ENCODE measurements at places on chromosomes 6 and 20.

DNA sequence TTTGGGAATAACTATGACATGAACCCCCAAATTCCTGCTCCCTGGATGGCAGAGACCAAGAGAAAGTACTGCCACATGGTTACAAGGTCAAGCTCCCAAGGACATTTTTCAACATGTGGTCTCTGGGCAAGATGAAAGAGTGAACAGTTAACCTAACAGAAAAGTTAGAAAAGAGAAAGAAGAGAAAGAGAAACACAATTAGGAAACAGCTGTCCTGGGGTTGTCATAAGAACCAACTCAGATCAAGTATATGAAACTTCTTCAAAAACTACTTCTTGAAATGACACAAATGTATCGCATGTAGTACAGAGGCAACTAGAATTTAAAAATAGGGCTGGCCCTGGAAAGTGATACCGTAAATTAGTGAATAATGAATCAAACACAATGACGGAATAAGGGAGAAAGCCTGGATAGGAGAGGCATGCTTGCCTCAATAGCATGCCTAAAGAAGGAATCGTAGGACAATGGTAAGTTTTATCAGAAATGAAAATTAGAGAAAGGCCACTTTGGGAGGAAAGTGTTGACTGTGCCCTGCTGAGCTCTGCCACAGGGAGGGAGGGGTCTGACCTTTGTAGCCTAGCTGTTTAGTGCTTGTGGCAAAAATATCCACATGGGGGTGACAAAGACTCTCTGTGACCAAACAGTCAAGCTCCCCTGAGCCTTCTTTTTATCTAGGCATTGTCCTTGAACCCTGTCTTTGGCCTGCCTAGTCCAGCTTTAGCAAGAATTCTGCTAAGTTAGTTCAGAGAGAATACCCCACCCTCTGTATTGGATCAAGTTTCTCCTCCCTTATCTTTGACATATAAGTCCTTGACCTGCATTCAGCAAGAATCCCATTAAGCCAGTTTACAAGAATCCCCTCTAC lies 4.3 kb upstream of the DCBLD1 start:
- no peak for DNase-seq

DNA sequence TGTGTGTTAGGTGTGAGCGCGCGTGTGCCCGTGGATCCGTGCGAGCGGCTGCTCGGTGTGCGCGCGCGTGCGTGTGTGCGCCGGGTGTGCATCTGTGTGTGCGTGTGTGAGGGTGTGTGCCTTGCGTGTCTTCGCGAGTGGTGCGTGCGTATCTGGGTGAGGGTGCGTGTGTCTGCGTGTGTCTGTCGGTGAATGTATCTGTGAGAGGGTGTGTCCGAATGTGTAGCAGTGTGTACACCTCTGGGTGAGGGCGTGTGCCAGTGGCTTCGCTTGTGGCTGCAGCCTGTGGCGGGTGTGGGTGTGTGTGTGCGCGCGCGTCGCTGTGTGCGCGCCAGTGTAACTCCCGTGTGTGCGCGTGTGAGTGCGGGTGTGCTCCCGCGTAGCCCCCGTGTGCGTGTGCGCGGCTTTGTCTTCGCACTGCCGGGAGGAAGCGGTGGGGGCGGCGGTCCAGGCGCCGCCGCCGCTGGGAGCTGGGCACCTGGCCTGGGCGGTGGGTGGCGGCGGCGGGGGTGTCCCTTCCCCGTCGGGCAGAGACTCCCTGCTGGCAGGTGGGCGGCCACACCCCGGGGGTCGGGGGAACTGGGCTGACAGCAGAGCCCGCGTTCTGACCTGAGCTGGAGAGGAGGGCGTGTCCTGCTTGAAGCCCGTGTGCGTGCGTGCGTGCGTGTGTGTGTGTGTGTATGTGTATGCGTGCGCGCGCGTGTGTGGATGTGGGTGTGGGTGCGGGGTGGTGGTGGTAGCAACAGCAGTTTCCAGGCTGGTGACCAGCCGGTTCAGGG lies 61.3 kb upstream of the EPB41L1 start:
- no peak for DNase-seq

DNA sequence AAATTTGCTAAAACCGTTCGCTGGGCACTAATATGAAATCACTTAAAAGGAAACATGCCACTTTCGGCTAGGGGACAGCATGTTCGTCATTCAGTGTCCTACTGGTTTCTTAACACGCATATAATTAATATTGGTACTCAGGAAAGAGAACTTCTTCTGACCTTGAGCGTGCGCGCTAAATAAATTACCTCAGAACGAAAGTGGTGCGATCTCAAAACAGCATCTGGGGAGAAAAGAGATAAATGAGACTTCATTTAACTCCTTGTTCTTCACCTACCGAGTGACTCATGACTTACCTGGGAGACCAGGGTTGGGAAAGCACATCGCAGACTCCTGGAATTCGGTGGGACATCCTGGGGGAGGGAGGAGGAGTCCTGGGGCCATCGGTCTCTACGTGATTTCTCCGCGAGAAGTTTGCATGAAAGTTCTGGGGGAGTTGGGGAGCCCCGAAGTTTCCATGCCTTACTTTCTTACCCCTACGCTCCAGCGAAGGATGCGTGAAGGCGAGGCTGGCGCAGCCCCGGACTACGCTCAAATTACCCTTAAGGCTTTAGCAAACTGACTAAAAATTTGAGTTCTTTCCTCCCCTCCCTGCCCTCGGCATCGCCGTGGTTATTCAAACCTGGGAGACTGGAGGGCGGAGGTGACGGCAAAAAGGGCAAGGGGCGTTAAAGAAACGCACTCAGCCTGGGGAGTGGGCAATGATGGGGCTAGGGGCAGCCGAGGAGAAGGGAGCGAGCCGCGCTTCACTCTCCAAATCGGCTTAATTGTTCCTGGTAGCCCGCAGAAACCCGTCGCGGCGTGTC lies 1.1 kb upstream of the BEND6 start:
- DNase-seq, result no peak

DNA sequence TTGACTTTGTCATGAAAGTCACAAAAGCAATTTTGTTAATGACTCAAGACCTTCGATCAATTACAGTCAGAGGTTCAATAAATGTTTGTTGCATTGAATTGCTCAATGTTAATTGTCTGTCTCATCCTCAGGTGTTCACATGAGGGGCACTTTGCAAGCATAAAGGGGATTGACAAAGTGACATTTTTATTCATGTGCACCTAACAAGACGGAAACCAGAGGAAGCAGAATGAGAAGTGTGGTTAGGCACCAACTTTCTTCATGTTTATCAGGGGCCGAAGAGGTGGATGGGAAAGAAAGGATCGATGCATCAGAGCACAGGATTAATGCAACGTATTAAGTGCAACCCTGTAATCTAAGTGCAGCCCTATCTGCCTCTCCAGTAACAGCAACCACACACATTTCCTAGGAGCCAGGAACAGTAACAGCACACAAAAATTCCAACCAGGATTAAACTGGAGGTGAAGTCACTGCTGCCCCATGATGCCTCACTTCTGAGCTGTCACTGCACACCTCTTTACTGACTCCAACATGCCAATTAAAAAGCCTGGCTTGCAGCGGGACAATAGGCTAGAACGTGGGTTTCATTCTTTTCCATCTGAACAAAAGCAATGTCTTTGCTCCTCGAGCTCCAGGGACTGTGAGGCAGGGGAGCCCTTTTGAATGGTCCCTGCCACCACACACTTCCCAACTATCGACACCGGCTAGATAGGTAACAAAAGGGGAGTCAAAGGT lies 262.7 kb downstream of the CD83 start:
- DNase-seq, result no peak

DNA sequence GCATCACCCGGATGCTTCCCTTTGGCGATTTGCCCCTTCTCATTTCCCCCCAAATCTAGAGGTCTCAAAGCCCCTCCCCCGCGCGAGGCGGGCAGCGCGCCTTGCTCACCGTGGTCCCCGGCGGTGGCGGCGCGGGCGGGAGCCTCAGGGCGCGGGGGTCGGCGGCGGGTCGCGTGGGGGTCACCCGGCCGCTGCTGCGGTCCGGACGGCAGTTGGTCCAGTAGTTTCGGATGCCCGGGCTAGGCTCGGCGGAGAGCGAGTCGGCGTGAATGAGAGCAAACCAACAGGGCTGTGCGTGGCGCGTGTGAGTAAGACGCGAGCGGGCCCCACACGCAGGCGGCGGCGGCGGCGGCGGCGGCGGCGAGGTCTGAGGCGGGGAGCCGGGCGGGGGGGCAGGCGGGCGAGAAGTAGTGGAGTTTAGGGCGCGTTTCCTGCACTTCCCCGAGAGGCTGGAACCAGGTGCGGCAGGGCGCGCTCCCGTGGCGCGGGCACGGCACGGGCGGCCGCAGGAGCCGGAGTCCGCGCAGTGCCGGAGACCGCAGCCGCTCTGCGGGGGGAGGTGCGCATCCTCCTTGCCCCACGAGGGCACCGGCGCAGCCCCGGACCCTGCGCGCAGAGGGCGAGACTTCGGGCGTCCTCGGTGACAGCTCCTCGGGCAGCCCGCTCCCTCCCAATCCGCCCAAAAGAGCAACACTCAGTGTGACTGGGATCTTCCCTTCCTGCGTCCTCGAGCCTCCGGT lies 567 bp downstream of the HS3ST5 start:
- no peak for DNase-seq

DNA sequence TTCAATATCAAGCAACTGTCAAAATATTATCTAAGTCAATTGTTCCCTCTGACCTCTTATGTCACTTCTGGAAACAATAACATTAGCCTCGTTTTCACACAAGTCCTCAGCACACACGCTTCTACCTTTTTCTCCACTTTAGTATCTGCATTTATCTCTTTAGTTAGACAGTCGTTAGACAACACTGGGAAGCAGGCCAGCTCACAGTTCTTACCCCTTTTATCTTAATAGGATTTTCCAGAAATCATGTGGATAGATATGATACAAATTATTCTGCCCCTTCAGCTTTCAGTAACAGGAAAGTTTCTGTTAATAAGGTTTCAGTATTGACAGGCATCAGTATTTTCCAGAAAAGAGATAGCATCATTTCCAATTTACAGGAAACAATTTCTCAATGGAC lies 25.9 kb upstream of the HAO1 start:
- no peak for DNase-seq

DNA sequence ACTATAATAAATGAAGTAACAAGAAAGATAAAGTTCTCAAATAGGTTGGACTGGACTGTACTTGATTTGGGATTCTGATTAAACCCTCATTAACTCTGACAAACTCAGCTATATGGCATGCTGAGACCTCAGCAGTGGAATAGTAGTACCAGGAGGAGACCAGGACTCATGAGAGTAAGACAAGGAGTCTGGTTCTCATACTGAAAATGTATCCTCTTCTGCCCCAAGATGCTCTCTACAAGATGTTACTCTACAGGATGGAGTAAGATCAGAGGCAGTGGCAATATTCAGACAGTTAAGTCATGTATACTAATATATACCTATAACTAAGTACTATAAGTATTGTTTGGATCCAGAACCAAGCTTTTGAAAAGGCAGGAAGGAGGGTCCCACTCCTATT lies 31.9 kb upstream of the SYNCRIP start:
- DNase-seq, result no peak

- DNase-seq, result no peak
These were observed 52.4 kb upstream of the NXT1 start for GRCh38 chr20:23298155-23298554.

- DNase-seq, result no peak
These were observed 10.7 kb downstream of the MYLIP start for GRCh38 chr6:16139556-16139955.

DNA sequence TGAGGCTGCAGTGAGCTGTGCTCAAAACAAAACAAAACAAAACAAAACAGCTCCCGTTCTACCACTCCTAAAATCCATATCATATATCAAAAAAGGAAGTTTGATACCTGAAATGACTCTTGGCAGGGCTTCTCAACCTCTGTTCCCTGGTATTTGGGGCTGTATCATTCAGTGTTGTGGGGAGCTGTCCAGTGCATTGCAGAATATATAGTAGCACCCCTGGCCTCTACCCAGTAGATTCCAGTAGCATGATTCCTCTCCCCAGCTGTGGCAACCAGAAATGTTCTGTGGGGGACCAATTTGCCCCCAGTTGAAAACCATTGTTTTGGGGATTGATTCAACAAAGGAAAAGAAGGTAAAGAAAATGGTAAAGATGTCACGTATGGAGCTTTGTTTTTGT lies 238.9 kb downstream of the PRL start:
- no peak for DNase-seq

DNA sequence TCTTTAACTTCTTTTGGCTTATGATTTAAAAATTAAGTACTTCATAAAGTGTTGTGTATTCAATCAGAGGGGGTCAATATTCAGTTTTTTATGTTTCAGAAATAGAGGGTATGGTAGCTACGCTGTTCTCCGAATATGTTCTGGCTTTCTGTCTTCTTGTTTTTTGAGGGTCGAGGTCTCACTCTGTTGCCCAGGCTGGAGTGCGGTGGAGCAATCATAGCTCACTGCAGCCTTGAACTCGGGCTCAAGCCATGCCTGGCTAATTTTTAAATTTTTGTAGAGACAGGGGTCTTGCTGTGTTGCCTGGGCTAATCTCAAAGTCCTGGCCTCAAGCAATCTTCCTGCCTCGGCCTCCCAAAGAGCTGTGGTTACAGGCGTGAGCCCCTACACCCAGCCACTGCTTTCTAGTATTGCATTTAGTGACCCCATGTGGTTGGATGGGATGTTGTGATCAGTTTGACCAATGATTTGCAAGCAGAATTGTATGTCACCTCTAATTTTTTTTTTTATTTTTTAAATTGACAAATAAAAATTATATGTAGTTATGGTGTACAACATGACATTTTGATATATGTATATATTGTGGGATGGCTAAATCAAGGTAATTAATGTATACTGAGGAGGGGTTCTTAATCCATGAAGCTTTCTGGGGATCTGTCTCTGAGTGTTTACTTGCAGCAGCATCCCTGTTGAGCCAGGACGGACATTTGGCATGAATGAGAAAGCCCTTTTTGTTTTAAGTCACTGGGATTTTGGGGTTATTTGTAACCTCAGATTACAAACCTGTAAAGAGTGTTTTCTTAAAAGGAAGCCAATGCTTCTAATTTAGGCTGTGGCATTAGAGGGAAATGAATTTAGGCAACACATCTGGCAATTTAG lies 38.5 kb upstream of the DEK start:
- no peak for DNase-seq

- DNase-seq, result no peak
These were observed 77.1 kb downstream of the FGD2 start for GRCh38 chr6:37082390-37083130.

GRCh38 chr20:31595654-31596411 lies 9.3 kb upstream of the ID1 start:
- DNase-seq, result no peak

DNA sequence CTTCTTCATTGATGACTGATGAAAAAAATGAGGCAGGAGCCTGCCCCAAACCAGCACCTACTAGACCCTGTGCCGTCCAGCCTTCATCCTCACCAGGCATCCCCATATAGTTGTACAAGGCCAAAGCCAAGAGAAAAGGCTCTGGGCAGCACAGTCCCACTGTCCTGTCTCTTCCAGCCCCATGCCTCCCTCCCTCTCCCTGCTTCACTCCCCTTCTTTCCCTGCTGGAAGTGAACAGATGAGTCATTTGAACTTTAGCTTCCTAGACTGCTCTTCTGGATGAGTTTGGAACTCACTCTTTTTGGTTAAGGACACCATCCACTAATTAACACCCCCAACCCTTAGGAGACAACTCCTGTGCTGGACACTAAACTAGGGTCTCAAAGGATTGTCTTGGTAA lies 235.2 kb downstream of the LRFN2 start:
- DNase-seq, result no peak

Measured in stimulated activated CD8-positive, alpha-beta memory T cell treated with anti-CD3 and anti-CD28 coated beads, Interleukin-2, amount 100 ng/mL, for 1 hour (primary cell).